Stimulated activated CD8-positive, alpha-beta memory T cell treated with anti-CD3 and anti-CD28 coated beads, Interleukin-7, amount 100 ng/mL, for 1 hour (primary cell): ENCODE measurements at places on chromosomes 3 and 15.

- DNase-seq = no peak
Measured at GRCh38 chr3:171001957-171002694, 24.4 kb downstream of the SLC2A2 start.

DNA sequence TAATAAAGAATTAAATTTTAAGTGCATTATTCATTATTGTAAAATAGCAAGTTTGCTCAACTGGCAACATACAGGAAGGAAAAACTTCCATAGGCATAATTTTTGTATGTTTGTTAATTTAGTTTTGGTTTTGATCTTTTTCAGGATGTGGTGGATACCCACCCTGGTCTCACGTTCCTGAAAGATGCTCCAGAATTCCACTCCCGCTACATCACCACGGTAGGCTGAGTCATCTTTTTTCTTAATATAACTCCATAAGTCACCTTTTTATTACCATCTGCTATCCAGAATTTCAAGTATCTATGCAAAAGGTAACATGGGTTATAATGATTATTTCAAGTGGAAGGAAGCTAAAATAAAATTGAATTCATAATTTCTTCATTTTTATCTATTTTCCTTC lies 104.8 kb downstream of the PPP2R3A start:
- no peak for DNase-seq

DNA sequence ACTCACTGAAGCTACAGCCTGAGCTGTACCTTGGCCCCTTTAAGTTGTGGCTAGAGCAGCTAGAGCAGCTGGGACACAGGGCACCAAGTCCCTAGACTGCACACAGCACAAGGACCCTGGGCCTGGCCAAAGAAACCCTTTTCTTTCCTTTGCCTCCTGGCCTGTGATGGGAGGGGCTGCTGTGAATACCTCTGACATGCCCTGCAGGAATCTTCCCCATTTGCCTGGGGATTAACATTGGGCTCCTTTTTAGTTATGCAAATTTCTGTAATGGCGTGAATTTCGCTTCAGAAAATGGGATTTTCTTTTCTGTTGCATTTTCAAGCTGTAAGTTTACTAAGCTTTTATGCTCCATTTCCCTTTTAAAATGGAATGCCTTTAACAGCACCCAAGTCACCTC lies 611.2 kb upstream of the ARPP21 start:
- no peak for DNase-seq

DNA sequence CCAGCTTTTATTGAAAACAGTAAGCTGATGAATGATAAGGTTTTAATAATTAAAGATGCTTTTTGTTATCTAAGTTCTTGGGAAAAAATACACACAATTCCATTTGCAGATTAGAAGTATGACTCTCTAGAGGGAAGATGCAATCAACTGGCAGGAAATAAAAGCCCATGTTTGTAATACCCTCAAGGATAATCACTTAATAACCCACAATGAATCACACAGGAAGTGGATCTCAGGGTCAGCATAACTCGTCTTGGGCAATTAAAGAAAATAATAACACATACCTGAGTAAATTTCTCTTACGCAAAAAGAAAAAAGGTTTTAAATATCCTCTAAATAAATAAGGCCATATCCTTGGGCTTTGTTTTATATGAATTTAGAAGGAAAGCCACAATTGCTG lies 9.4 kb upstream of the EID1 start:
- DNase-seq = no peak

DNA sequence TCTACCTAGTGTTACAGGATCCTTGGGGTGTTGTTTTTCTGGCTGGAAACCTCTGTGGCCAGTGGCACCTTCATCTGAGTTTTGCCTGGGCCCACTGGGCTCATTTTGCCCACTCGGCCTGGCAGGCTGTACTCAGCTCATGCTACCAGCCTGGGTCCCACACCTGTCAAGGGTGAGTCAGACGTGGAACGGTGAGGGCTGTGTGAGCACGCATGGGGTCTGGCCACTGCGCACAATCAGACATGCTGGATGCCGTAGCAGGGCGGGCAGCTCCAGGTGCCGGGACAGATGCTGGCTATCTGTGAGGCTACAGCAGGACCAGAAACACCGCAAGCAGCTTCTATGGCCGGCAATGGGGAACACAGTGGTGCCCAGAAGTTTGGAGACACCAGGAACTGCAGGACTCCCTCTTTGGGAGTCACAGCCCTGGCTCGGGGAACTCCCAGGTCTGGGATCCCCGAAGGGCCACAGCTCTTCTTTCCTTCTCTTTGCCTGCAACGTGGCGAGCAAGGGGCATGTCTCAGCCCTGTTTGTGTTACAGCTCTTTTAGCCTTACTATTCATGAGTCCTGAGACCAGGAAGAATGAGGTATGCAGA lies 35.9 kb upstream of the DNAJC13 start:
- DNase-seq = no peak

- DNase-seq = no peak
Measured at GRCh38 chr3:163916596-163917560, 1161.4 kb downstream of the SI start.

GRCh38 chr3:151871639-151872468 lies 1.6 kb upstream of the SUCNR1 start:
- no peak for DNase-seq

DNA sequence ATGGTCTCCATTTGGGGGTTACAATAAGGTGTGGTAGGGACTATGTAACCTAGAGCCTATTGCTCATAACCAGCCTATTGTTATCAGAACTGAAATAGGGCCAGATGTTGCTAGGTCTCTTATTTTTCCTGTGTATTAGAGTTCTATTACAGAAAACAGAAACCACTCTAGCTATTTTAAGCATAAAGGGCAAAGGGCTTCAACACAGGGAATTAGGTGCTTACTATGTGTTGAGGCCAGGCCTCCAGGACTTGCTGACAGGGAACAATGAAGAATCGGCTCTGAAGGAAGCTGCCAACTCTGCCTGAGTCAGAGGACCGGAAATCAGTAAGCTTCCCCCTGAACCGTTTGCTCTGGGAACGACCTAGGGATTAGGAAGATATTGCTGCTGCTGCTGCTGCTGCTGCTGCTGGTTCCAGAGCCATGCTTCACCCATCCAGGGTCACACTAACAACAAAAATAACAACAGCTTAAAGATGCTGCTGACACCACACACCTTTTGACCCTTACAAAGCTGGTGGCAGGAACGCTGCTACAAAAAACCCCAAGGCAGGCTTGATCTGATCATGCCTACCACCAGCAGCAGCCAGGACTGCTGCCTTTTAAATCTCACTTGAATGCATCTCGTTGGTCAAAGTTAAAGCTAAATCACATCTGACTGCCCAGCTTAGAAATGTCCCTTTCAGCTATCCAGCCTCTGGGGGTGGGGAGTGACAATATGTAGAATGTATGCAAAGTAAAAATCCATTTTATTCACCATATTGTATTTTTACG lies 276.9 kb upstream of the IL12A start:
- DNase-seq = no peak

- DNase-seq = no peak
Measured at GRCh38 chr3:50415816-50416215, 56.5 kb upstream of the TMEM115 start.

GRCh38 chr3:57079474-57079831 lies 19.0 kb downstream of the SPATA12 start:
- no peak for DNase-seq

DNA sequence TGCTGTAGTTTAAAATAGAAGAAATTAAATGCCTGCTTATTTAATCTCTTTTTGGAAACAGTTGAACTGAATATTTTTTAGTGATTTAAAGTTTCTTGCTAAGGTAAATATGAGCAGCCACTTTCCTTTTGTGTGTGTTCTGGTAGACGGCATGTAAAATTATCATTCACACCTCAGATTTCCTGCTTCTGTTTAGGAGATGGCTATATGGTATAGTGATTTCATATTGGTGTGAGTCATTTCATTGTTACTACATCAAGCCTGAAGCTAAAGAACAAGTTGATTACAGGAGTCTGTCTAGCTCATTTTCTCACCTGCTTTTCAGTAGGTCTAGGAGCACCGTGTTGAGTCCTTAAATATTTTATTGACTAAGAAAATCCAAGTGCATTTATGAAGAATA lies 2.2 kb downstream of the LRCH3 start:
- DNase-seq = no peak

GRCh38 chr15:83118291-83118827 lies 10.9 kb downstream of the TM6SF1 start:
- DNase-seq = no peak

- DNase-seq = no peak
Measured at GRCh38 chr3:9102240-9102981, 139.1 kb upstream of the RAD18 start.
